ENCODE measurements at places on chromosomes 6 and 20.

- DNase-seq: no peak
Observed at GRCh38 chr6:42352856-42353564, 98.7 kb downstream of the TRERF1 start.

GRCh38 chr6:4942673-4943009 lies 61.2 kb downstream of the RPP40 start:
- DNase-seq: no peak

GRCh38 chr6:12523726-12524125 lies 192.8 kb upstream of the PHACTR1 start:
- no peak for DNase-seq

DNA sequence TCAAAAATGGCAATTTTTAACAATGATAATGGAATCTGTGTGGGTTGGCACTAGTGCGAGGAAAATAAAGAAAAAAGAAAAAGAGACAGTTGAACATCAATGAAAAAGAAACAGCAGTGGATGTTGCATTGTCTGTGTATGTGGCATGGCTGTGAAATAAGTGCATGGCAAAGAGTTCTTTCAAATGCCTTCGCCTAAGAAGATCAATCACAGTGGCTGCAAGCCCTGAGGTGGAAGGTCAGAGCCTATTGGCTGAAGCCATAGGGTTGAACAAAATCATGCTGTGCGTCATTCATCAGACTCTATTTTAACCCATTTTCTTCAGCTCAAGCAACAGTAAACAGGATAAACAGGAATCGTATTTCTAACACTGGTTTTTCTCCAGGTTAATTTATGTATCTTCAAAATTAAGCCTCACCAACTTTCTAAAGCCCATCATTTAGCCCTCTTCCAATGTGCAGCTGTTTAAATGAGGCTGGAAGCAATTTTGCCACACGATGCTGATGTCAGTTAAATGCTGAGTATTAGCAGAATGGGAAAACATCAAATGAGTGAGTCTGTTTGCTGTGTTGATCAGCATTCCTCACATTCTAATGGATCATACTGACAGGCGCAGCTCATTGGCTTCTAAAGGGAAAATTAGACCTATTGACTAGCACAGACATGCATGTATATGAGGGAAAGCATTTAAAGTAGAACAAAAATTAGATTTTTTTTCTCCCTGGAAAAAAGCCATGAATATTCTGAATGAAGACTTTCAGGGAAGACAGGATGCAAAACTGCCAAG lies 955.9 kb upstream of the EYS start:
- DNase-seq: peak; percentile 7

GRCh38 chr6:137102050-137102848 lies 57.5 kb upstream of the IL20RA start:
- no peak for DNase-seq

- DNase-seq: peak; percentile 85
Observed at GRCh38 chr20:22471156-22471836, 113.1 kb downstream of the FOXA2 start.

GRCh38 chr6:156992020-156992804 lies 215.0 kb downstream of the ARID1B start:
- DNase-seq: peak; percentile 50

GRCh38 chr20:50909413-50909812 lies 21.8 kb downstream of the ADNP start:
- DNase-seq: no peak

- DNase-seq: no peak
Observed at GRCh38 chr6:45648262-45648620, 270.5 kb upstream of the SUPT3H start.

GRCh38 chr6:39280247-39280731 lies 33.9 kb downstream of the KCNK17 start:
- DNase-seq: peak; percentile 87

DNA sequence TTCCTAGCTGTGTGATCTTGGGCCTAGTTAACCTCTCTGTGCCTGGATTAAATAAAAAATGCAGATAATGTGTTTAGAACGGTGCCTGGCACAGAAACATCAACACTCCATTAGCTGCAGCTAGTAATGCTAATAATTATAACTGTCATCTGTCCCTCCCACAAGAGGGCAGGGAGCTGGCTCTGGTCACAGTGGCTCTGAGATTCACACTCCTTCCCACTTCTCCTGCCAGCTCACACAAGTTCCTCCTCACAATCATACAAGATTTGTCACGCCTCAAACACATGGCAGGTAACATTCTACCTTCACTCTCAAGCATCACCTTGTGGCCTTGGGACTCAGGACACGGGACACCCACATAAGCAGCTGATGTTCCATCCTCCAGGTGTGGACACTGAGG lies 2.4 kb downstream of the ADA start:
- DNase-seq: no peak

- no peak for DNase-seq
Observed at GRCh38 chr6:16671302-16672289, 89.7 kb downstream of the ATXN1 start.

DNA sequence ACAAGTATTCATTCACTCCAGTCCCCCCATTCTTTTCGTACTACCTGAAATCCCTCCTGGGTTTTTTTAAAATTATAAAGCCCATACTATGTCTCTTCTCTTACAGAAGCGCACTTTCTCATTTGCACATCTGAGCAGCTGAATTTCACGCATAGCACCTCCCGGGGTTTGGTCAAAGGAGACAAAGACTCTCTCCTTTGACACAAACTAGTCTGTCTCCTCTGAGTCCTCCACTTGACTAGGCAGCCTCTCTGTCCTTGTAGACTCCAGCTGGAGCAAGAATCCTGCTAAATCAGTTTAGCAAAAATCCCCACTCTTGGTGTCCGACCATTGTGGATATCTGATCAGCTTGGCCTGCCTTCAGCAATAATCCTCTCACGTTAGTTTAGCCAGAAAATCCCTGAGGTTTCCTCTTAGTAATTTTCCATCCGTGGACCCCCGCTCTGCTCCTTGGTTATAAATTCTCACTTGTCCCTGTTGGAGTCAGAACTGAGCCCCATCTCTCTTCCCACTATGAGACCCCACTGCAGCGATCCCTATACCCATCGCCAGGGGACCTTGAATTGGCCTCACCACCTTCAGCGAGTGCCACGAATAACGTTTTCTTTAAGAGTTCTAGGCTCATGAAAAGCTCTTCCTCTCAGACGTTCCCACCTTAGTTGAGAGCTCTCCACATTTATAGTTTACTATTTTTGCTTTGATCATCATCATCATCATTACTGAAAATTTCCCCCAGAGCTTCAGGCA lies 29.0 kb downstream of the PDYN start:
- no peak for DNase-seq

DNA sequence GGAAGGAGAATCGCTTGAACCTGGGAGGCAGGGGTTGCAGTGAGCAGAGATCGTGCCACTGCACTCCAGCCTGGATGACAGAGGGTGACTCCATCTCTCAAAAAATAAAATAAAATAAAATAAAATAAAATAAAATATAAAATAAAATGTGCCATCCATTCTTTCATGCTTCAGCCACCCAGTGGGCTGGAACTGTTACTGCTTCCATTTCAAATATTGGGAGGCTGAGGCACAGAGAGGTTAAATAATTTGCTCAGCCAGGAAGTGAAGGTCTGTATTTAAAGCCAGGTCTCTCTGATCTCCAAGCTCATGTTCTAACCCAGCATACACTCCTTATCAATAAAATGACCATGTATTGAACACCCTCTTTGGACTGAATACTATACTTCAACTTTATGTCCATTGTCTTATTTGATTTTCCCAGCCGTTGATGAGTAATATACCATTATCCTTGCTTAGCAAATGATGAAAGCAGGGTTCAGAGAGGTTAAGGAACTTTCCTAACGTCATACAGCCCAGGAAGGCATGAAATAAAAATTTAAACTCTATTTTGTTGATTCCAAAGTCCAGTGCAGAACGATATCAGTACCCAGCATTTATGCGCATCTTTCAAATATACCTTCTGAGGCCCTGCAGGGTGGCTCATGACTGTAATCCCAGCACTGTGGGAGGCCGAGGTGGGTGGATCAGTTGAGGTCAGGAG lies 25.8 kb upstream of the SLC9A8 start:
- DNase-seq: no peak

DNA sequence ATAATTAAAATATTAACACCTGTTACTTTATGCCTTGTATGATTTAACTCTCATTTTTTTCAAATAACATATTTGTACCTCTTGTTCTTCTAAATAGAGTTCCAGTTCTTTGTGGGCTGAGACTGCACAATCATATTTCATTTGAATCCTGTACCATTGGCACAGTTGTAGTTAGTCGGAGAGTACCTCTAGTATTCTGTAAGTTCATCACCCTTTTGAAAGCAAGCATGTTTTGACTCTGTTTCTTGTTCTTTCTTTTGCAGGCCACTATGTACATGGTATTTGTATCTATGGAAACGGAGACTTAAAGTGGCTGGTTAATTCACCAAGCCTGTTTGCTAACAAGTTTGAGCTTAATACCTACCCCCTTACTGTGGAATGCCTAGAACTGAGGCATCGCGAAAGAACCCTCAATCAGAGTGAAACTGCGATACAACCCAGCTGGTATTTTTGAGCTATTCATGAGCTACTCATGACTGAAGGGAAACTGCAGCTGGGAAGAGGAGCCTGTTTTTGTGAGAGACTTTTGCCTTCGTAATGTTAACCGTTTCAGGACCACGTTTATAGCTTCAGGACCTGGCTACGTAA lies 68.2 kb downstream of the C6orf52 start:
- peak; percentile 29 for DNase-seq

- DNase-seq: no peak
Observed at GRCh38 chr6:75091467-75092190, 114.2 kb downstream of the COL12A1 start.

GRCh38 chr6:44646355-44646754 lies 258.8 kb downstream of the CDC5L start:
- DNase-seq: no peak

- DNase-seq: no peak
Observed at GRCh38 chr6:124968401-124968800, 6.2 kb downstream of the RNF217 start.

DNA sequence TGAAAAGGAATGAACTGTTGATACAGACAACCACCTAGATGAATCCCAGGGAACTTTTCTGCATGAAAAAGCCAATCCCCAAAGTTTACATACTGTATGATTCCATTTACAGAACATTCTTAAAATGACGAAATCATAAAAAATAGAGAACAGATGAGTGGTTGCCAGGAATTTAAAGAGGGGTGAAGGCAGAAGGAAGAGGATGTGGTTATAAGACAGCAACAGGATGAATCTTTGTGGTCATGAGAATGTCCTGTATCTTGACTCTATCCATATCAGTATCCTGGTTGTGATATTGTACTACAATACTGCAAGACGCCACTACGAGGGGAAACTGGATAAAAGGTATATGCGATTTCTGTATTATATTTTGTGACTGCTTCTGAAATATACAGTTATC lies 70.1 kb upstream of the EMILIN3 start:
- no peak for DNase-seq

DNA sequence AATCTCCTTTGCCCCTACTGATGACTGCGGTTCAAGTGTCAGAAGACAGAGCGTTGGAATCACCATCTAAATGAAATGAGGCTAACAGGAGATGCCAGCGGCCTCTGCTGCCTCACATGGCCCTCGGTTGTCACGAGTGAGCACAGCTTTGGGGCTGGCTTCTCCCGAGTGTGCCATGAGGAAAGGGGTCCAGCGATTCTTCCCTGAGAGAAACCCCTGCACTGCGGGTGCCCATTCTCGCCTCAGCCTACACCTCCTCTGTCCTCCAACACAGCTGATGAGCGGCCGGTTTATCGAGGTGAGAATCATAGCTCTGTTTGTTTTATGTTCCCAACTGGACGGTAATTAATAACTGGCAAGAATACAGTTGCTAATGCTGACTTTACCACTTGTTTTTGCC lies 144.7 kb upstream of the RPS6KA2 start:
- DNase-seq: no peak

- no peak for DNase-seq
Observed at GRCh38 chr6:110492584-110492983, 16.2 kb upstream of the SLC22A16 start.

- peak; percentile 61 for DNase-seq
Observed at GRCh38 chr20:34938466-34939163, 17.0 kb downstream of the GSS start.

DNA sequence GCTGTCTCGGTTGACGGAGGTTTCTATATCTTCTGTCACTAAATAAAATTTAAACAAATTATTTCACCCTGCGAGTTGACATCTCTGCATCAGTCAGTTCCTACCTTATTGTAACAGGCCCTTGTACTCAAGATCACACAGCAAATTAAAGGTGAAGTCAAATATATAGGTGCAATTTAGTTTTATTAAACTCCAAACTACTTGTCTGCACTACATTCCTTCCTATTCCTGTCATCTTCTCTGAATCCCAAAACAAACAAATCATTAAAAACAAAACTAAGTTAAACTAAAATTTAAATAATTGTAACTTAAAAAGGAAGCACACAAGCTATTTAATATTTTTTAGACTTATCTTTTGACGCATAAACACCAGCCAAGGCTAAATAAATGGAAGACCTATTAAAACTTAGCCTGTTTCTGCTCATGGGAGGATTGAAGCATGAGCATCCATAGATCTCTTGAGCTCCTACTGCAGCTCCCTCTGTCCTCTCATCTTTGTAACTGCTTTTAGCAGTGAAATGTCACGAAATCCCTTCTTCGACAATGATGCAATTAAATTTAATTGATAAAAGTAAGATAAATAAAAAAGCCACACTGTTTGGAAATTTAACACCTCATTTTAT lies 1152.3 kb upstream of the GJE1 start:
- DNase-seq: no peak

DNA sequence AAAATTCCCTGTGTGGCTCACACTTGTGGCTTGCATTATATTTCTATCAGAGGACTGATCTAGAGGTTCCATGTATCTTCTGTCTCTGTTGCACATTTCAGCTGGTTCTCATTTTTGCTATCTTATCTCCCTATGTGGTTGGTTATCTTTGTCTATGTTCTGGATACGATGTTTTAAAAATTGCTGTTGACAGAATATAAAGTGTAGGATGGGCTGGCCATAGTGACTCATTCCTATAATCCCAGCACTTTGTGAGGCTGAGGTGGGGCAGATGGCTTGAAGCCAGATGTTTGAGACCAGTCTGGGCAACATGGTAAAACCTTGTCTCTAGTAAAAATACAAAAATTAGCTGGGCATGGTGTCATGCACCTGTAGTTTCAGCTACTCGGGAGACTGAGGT lies 9.9 kb upstream of the ULBP3 start:
- DNase-seq: no peak

DNA sequence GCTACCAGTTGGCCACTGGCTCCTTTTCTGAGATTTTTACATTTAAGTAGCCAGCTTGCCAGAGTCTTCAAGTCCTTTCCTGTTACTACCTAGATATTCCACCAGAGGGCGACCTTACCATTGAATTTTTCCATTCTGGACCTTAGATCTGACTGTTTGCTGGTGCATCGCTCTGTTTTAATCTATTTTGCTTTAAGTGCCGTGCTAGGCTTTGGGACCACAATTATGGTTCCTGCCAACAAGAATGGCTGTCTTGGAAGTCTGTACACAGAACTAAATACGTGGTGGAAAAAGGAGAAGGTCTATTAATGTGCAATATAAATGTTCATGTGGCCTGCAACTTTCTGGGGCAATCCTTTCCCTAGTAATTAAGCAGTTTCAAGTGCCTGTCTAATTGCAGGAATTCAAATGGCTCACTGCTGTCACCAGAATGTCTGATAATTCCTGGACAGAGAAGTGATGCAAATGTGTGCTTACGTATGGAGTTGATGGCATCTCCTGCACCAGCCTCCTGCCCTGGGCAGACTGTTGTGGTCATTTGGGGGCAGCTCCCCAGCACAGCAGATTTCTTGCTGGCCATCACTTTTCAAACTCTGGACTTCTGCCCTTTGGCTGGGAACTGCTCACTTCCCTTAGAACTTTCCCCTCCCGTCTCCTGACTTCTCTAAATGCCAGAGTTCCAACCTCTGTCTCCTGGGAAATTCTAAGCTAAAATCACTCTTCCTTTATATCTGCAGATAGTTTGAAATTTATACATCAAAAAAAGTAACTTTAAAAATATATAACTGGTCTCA lies 5.6 kb upstream of the HLA-DOA start:
- DNase-seq: peak; percentile 45

All from stomach (tissue), 19 donors.